PC-3 (cell line): ENCODE measurements at places on chromosomes 3 and 15. TPM values are rescaled to one million over a fixed set of nuclear protein-coding genes. Genes with fewer than 3 reads are reported as not detected.

IL20RB gene
- total RNA-seq: 0.73 and 1.2 TPM in 2 replicates

TMEM207 gene
- not detected in 2 replicates for total RNA-seq

- H3K4me1 ChIP-seq: 0 out of 2 replicates have a peak, but pooled peaks cover 3% of the 10 kb centered on the region
- no peak overlapping the region for H3K4me3 ChIP-seq
- no peak for DNase-seq
These were observed 8.1 kb downstream of the RAD18 start for GRCh38 chr3:8954938-8955763.

DNA sequence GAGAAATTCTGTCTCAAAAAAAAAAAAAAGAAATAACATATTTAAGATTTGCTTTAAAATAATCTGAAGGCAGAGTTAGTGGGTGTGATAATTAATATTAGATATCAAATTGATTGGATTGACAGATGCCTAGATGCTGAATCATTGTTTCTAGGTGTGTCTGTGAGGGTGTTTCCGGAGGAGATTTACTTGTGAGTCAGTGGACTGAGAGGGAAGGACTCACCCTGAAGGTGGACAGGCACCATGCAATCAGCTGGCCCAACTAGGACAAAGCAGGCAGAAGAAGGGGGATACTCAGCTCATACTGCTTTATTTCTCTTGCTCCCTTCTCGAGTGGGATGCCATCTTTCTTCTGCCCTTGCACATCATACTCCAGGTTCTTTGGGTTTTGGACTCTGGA lies 16.7 kb upstream of the RPL24 start:
- H3K27me3 ChIP-seq: no peaks in the 10 kb centered on the region
- no peak overlapping the region for H3K4me3 ChIP-seq
- H3K27ac ChIP-seq: peak overlapping the region; percentile 76
- peaks cover 17% of the 10 kb centered on the region for H3K4me1 ChIP-seq
- DNase-seq: peak; percentile 82

DNA sequence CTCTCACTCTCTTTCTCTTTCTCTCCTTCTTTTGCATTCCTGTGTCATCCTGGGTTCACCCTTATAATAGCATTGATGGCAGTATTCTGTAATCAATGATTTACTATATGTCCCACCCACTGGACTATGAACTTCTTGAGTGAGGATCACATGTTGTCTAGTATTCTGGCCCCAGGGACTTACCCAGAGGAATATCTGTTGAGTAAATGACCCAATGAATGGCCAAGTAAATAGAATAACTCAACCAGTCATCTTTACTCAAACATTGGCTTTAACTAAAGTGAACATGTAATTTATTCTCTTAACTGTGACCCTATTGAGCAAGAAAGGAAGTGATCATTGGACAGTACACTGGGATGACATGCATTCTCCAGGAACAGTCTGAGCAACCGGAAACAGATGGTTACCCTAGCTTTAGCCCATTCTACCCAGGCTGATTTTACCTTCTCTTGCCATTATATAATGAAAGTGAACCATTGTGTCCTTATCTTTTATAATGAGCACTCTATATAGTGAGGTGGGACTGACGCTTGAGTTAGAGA lies 94.5 kb upstream of the SOX14 start:
- H3K27me3 ChIP-seq: no peaks in the 10 kb centered on the region
- no peaks in the 10 kb centered on the region for H3K4me1 ChIP-seq
- no peak for DNase-seq
- H3K4me3 ChIP-seq: no peak overlapping the region

GRCh38 chr3:123147754-123148535 lies 53.8 kb upstream of the SEC22A start:
- no peak overlapping the region for H3K27ac ChIP-seq
- no peak for DNase-seq
- no peaks in the 10 kb centered on the region for H3K4me1 ChIP-seq

GRCh38 chr3:141471160-141471559 lies 15.7 kb upstream of the RASA2 start:
- no peak overlapping the region for H3K4me3 ChIP-seq
- peak; percentile 14 for DNase-seq
- no peaks in the 10 kb centered on the region for H3K4me1 ChIP-seq
- H3K27me3 ChIP-seq: no peaks in the 10 kb centered on the region

DNA sequence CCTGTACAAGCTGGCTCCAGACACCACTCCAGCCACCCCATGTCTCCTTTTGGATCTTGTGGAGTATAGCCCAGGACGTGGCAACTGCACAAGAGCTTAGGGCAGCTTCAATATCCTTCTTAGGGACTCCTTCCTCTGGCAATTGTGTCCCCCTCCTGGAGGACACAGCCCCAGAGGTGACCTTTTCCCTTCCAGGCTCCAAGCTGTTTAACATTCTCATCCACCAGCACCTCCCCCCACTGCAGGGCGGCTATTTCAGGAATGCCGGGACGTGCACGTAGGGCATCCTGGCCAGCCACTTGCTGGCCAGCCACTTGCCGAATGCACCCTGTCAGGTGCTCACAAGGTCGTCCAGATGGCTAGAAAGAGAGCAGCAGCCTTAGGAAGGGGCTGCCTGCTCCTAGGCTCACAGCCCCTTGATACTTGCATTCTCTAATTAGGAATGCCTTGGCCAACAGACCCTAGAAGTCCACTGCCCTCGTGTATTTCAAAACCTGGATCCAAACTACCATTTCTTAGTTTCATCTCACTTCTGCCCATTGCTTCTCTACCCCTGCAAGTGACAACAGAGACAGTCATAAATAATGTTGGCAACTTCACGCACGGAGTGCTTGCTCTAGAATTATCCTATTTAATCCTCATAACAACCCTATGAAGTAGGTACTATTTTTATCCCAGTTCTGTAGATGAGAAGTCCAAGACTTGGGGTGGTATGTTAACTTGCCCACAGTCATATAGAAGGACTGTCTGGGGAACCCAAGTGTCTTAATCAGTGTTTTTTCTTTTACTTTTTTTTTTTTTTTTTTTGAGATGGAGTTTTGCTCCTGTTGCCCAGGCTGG lies 24.5 kb upstream of the IDH2 start:
- H3K36me3 ChIP-seq: no peaks in the 10 kb centered on the region
- H3K4me3 ChIP-seq: no peak overlapping the region
- no peaks in the 10 kb centered on the region for H3K27me3 ChIP-seq
- no peak overlapping the region for H3K27ac ChIP-seq
- H3K4me1 ChIP-seq: no peaks in the 10 kb centered on the region
